ENCODE measurements at places on chromosomes 1 and 21.

- no peak for DNase-seq
Measured at GRCh38 chr1:168199056-168199455, 20.3 kb downstream of the TIPRL start.

- DNase-seq = no peak
Measured at GRCh38 chr1:12405325-12406210, 175.7 kb downstream of the VPS13D start.

GRCh38 chr1:181655756-181656155 is 172.4 kb downstream of the CACNA1E start:
- no peak for DNase-seq

DNA sequence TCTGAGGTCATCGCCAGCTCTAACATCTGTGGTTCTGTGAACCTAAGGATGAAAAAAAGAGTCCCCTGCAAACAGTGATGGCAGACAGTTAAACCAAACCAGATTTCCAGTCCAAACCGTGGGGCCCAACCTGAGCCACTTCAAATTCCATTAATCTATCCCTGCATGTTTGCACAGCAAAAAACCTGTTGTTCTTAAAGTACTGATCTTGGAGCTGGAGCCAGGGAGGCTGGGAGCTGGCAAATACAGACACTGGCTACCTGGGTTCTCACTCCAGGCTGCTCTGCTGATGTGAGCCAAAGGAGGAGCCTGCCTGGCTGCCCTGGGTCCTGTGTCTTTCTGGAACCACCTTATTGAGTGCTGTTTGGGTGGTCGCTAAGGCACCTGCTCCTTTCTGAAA is 16.4 kb downstream of the LDLRAD1 start:
- no peak for DNase-seq

GRCh38 chr21:41091616-41092015 is 76.3 kb upstream of the BACE2 start:
- DNase-seq = no peak

GRCh38 chr1:47444297-47444561 is 6.4 kb downstream of the FOXD2 start:
- no peak for DNase-seq

Data from stimulated activated CD4-positive, alpha-beta T cell treated with anti-CD3 and anti-CD28 coated beads, Interleukin-1b, Interleukin-23, amount 100 ng/mL, for 4 hours (primary cell).